ENCODE measurements at places on chromosomes 3 and 15.

DNA sequence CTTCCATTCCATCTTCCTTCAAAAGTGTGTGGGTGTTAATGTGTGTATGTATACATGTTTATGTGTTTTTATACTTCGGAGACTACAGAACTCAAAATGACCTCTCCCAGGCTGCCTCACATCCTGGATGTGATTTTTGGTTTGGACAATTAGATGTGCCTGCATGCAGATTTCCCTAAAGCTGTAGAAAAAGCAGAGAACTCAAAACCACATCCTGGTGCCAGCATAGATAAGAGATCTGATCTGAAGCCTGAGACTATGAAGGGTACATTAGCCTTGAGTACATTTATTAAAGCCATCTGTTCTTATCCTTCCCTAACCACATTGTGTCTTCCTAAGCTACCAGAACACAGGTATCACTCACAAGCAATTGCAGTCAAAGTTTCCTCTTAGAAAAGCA lies 319.4 kb upstream of the RASGRP1 start:
- no peak for DNase-seq

GRCh38 chr3:61323094-61323493 lies 71.8 kb upstream of the FHIT start:
- no peak for DNase-seq

GRCh38 chr3:10474847-10475246 lies 30.5 kb downstream of the ATP2B2 start:
- DNase-seq, result no peak

GRCh38 chr15:66504563-66505429 lies at the start of the genes RPL4 and ZWILCH:
TSS of gene RPL4 (minus strand) at chr15:66504855. CDS start at chr15:66504790, 65 bp downstream.
TSS of gene ZWILCH (plus strand) at chr15:66505326. CDS start at chr15:66505339, 13 bp downstream.
- peak; percentile 74 for DNase-seq

DNA sequence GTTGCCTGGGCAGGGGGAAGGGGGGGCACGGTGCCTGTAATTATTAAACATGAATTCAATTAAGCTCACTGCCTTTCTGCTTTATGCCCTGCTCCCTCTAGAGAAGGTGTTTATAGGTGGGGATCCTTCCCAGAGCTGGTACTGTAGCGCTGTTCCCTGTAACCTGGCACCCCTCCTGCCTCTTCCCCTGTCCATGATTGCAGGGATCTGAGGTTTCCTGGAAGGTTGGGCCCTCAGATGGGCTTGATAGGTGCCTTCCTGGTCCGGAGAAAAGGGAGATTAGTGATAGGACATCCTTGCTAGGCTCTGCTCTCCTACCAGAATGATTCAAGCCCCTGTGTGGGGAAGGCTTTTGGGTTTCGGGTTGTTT lies 2.1 kb upstream of the FAM131A start:
- no peak for DNase-seq

Data from AG04450 (cell line).